ENCODE measurements at places on chromosomes 6 and 20.

GRCh38 chr20:24964506-24964840 lies 15.4 kb downstream of the CST7 start:
- DNase-seq, result no peak

- peak; percentile 63 for DNase-seq
Observed at GRCh38 chr6:149235130-149235561, 82.4 kb upstream of the TAB2 start.

DNA sequence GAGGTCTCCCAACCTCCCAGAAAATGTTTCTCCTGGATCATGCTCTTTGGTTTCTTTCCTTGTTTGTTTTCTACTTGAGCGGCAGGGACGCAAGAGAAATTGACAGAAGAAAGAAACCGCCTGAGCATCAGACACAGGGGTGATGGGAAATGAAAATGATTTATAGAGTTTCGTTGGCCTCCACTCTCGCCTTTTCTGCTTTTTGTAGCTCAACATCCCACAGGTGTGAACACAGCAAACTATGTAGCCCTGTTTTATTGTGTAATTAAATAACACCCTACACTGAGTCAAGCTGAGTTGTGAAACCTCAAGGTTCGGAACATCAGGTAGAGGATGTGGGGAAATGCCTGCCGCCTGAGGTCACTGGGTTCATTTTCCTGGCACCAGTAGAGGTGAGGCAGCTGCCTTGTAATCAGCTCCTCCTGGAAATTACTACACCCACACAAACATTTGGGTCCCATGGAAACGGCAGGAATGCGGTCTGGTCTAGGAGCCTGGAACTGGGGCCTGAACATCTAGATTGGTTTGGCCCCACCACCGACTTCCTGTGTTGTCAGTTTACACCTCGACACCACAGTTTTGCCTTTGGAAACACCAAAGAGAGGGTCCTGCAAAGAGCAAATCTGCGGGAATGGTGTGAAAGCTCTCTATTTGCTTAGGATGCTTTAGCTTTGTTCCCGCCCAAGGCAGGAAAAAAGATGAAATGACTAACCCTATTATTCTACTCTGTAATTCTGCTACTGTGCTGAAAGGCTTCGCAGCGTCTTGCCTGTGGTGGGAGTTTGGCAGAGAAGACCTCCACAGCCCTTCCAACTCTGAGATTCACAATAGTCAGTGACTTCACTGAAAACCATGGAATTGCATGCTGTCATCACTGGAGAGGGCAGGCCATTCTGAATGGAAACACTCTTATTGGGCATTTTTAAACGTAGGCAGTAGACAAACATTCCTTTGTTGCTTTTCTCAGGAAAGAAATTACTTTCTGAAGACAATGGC lies 53.0 kb downstream of the ADAT2 start:
- no peak for DNase-seq

- no peak for DNase-seq
Observed at GRCh38 chr20:25035921-25036320, 22.0 kb downstream of the ACSS1 start.

DNA sequence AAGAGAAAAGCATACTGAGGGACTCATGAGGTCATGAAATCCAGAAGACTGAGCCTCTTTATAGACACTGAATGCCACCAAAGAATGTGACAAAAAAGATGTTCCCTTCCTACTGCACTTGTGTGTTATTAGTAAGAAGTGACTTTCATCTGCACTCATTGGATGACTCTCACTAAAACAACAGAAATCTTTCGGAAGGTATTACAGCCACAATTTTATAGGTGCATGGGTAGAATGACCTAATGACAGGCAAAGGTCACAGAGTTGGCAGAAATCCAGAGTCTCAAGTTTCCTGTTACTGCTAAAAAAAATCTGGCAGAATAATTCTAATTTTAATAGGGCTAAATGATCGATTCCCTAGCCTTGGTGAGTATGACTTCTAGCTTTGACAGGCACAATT lies 13.3 kb downstream of the PKHD1 start:
- peak; percentile 16 for DNase-seq

- no peak for DNase-seq
Observed at GRCh38 chr6:16747232-16748024, 13.8 kb downstream of the ATXN1 start.

DNA sequence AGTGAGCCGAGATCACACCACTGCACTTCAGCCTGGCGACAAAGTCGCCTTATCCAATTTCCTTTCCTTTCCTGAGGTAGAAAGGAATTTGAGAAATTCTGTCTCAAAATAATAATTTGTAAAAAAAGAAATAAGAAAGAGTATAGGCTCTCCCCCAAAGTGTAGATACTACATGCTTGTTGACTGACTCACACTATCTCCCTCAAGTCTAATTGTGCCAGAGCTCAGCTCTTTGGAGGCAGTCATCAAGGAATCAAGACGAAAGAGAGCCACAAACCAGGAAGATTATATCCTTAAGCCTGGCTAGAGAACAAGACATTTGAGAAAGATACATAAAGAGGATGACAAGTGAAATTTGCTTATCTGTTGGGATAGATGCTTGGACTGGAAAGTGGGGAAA lies 3.7 kb upstream of the FKBPL start:
- no peak for DNase-seq

DNA sequence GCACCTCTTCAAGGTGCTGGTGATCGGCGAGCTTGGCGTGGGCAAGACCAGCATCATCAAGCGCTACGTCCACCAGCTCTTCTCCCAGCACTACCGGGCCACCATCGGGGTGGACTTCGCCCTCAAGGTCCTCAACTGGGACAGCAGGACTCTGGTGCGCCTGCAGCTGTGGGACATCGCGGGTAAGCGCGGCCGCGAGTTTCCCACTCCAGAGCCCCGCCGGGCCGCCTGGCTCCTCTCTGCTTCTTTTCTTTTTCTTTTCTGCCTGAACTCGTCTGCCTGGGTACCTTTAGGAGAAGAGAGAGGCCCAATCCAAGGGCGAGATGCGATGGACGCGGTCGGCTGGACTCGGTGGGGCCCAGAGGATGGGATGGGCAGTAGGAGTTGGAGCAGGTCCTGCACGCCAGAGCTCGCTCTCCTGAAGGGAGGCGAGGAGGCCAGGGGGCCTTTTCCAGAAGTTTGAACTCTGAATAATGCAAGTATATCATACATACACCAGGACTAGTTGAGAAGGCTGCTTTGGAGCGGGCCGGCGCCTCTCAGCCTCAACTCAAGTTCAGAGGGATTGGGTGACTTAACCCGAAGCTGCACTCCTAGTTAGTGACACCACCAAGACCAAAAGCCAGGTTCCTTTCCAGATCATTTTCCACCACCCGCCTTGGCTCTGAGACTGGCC lies 445 bp downstream of the RAB32 start:
- DNase-seq, result no peak

DNA sequence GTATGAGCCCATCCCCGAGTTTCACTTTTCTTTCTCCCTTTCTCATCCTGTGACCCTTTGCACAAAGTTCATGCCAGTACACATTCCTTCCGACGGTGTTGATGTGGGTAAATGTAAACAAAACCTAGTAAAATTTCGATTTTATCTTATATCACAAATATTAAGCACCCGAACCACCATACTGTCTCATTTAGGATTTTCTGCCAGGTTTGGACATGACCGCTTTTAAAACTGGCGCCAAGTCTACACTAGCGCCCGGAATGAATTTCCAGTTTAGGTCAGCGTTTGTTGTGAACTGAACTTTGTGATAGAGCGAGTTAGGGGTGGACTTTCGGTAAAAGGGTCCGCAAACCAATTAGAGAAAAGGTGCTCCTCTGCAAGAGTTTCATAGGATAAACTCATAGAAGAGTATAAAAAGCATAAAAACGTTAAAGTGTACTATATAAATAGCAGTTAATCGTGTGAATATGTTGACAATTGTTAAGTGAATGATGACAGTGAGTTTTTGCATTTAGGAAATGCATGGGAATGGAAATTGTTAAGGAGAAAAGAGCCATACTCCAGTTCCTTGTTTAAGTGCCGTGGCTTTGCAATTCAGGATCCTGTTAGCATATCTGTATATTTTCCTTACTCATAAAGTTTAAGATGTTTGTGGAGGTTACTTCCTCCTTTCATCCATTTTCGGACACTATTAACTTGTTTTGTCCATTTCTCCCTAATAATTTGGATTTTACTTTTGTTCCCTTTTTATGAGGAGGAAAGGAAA lies 937 bp downstream of the AKAP7 start:
- DNase-seq, result no peak

Measured in NCI-H1105 treated with DMSO at 0.1 percent for 48 hours (cell line).